ENCODE measurements at places on chromosomes 5 and 9.
A peak's percentile ranks its signal among the peaks of the same experiment; 100 is the strongest.

DNA sequence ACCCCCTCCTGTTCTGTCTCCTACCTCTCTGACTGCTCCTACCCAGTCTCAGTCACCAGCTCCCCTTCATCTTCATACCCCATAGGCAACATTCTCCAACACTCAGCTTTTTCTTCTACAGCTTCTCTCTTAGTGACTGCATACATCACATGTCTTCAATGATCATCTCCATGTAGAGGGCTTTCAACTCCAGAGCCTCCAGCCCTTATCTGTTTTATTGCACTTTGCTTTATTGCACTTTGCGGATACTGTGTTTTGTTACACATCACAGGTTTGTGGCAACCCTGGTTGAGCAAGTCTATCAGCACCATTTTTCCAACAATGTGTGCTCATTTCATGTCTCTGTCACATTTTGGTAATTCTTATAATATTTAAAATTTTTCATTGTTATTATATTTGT, 230.7 kb downstream of the DEPDC1B start:
- no peak for ATAC-seq

DNA sequence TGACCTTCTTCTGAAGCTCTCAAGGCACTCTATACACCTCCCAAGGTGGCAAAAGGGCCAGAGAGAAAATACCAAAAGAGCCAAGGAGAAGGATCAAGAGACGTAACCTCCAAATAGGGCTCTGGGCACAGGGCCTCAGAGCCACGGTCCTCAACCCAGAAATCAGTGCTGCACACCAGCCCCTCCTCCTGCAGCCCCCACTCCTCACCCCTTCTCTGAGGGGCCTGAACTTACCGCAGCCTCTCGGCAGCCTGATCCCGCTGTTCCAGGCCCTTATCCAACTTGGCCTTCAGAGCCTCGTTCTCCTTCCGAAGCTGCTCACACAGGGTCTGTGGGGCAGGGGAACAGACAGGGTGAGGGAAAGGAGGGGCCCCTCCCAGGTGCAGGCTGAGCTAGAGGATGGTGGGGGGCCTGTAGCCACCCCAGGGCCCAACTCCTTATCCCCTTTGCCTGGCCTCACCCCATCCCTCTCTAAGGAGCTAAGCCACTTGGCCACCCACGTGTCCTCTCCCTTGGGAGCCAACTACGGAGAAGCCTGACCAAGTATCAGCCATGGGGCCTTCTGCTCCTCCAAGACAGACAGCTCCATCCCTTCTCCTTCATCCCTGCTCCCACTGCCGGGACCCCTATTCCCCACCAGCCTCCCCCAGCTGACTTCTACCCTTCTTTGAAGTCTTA, 28.8 kb downstream of the TNIP1 start:
- peak; percentile 3 for ATAC-seq

- ATAC-seq: no peak
Measured at GRCh38 chr9:35981699-35982098, 23.7 kb upstream of the OR2S2 start.

DNA sequence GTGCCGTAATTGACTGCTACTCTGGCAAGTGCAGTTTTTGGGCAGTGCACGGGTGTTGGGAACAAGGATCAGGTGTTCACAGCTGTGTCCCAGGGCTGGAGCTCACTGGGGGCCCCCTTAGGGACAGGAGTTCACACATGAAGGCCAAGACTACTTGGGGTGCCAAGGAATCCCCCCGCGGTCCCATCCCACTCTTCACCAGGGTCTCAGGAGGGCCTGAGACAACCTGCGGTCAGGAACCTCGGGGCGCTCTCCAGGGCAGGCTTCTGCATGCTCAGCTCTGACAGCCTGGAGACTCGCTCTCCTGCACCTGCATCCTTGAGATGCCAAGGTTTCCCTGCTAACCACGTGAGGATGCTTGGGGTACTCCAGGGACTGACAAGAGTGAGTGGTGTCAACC, 2.3 kb upstream of the MAN1B1 start:
- ATAC-seq: no peak

- no peak for ATAC-seq
Measured at GRCh38 chr5:139383275-139383992, at the start of gene SLC23A1. Gene SLC23A1 (minus strand): TSS chr5:139383297. CDS start chr5:139383253, 44 bp downstream.

Measured in stimulated activated memory B cell treated with anti-CD40 and anti-IgM and Interleukin-4, amounts not matched to agents 10 μg/mL and 1 μg/mL and 100 μg/mL, for 72 hours (primary cell).